ENCODE measurements at places on chromosomes 16 and 17.

GRCh38 chr17:72947475-72947874 lies 145.0 kb downstream of the SLC39A11 start:
- no peak for DNase-seq

DNA sequence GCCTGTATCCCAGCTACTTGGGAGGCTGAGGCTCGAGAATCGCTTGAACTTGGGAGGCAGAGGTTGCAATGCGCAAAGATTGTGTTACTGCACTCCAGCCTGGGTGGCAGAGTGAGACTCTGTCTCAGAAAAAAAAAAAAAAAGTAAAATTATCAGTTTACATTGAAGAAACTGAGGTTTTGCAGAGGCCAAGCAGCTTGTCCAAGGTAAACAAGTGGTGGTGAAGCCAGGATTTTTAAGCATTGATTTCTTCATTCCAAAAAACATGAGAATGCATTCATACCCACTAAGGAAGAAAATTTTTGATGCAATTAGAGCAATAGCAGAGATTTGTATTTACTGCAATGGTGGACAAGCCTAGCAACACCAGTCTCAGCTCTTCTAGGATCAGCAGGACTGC lies 52.7 kb downstream of the CENPV start:
- no peak for DNase-seq

DNA sequence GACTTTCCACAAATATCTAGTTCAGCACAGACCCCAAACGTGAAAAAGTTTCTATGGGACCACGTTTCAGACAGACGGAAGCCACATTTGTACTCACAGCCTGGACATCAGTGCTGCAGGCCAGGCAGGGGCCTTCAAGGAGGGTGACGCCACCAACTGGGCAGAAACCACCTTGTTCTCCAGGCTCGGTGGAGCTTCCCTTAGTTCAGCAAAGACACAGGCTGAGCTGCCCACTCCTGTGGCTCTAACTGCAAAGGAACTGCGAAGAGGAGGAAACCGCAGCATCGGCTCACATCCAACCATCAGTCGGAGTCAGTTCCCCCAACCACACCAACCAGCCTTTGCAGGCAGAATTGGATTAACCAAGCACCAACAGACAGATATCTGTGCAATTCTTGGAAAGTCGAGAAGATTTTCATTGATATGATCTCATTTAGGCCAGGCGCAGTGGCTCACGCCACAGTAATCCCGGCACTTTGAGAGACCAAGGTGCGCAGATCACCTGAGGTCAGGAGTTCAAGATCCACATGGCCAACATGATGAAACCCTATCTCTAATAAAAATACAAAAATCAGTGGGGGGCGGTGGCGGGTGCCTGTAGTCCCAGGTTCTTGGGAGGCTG lies 73.3 kb upstream of the CNEP1R1 start:
- DNase-seq, result no peak

DNA sequence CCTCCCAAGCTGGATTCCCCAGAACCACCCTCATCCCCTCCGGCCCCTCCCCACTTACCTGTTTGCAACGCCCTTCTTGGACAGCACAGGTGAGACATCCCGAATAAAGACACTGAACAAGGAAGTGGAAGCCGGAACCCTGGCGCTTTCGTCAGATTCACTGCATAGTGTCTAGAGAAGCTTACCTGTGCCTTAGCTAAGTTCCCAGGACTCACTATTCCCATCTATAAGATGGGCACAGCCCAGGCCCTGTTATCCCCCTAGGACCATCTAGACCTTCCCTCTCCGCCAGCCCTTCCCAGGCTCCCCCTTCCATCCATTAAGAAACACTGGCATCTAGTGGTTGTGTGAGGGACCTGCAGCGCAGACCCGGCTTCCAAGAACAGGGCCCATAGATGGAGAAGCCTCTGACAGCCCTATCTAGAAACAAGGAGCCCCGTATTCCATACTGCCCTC lies 26.9 kb upstream of the RPL38 start:
- DNase-seq, result peak; percentile 55

- peak; percentile 35 for DNase-seq
Observed at GRCh38 chr16:78503602-78504001, 404.1 kb downstream of the WWOX start.

- no peak for DNase-seq
Observed at GRCh38 chr17:81460856-81461460, 51.6 kb downstream of the ACTG1 start.

DNA sequence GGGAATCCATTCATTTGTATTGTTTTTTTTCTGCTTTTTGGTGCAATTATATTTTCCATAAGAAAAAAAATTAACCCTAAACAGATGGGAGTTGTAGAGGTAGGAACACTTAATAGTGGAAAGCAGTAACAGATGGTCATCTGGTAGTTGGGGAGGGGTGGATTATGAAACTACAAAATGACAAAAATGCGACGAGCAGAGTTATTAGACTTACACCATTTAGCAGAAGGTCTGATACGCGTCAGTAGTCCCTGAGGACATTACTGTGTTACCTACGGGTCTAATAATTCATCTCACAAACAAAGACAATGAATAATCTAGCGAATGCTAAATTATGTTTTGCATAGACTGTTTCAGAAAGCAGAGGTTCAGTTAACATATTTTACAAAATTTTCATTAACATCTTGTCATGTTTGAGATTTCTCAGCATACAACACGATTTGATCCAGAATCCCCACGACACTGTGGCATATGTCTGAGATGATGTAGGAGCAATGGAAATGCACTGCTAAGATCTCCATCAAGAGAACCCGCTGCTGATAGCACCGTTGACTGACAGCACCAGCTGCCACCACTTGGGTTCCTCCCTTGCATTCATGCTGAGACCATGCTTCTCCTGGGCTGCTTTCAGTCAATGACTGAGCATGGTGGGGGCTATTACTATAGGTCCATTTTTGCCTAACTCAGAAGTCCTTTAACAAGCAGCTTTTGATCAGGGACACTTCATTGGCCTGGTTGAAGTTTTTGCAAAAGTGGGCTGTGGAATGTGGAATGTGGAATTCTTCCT lies 182.2 kb upstream of the CPHXL start:
- DNase-seq, result peak; percentile 78

GRCh38 chr17:77382356-77382911 lies 241.7 kb downstream of the SEC14L1 start:
- no peak for DNase-seq

- no peak for DNase-seq
Observed at GRCh38 chr16:11669380-11670146, 1.3 kb downstream of the SNN start.

GRCh38 chr17:28182559-28182958 lies 136.4 kb upstream of the TMEM97 start:
- no peak for DNase-seq

DNA sequence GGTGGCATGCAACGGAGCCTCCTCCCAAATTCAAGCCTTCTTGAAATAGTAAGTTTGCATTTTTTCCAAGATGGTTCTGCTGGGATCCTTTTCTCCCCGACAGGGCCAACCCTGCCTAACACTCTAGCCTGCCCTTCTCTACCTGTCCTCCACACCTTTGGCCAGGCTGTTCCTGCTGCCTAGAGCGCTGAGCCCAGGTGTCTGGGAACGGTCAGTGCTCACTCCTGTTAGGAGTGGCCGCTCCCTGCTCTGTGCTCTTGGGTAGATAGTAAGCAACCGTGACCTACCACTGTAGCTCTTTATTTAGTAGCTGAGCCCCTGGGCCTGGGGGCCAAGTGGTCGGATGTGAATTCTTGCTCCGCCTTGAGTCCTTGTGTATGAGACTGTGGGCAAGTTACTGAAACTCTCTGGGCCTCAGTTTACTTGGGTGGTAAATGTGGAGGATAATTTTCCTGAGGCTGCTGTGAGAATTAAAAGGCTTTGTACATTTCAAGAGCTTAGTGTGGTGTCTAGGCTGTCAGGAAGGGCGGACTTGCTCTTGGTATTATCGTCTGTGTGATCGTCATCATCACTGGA lies 44.0 kb upstream of the GSE1 start:
- DNase-seq, result no peak

GRCh38 chr17:75036643-75037268 lies 10.0 kb downstream of the ATP5PD start:
- no peak for DNase-seq

DNA sequence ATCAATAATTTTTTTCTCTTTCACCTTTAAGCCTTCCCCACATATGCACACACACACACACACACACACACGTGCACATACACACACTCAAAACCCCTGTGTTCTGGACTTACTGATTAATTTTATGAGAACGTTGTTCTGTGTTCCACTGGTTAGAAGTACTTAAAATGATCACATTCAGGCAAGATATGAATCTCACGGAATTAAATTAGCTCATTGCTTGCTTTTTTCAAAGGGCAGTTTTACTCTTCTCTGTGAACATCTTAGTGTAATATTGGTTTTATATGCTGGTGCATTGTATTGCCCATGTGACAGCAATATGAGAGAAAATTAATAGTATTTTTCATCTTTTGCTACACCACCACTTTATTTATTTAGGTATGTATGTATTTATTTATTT lies 377.3 kb upstream of the RBFOX1 start:
- no peak for DNase-seq

- DNase-seq, result no peak
Observed at GRCh38 chr17:42185621-42185930, 324 bp upstream of the HCRT start.

DNA sequence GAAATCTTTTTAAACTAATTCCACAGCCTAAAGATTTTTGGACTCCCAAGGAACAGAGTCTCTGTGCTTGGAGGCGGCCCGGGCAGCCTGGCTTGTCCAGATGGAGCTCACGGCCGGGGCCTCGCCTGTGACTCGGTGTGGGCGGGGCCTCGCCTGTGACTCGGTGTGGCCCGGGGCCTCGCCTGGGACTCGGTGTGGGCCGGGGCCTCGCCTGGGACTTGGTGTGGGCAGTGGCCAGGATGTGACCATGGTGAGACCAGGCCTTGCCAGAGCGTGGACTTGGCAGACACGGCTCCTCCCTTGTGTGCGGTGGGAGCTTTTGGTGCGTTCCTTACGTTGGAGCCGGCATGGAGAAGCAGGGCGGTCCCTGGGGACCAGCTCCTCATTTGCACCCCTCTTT lies 92.3 kb downstream of the METRNL start:
- DNase-seq, result no peak

DNA sequence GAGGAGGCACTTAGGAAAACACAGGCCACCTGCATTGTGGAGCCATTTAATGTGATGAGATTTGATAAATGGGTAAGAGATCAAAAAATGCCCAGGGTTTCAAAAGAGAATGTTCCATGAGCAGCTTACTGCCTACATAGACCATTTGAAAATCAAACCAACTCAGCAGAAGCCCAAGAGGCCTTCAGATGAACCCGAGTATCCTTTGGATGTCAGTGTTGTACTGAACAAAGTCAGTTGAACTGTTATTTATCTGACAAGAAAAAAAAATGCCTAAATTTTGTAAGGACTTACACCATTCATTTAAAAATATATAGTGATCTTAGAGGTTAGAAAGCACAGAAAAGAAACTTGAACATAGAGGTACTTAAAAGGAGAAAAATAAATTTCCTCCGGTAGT lies 381.7 kb downstream of the ZFHX3 start:
- DNase-seq, result peak; percentile 14

DNA sequence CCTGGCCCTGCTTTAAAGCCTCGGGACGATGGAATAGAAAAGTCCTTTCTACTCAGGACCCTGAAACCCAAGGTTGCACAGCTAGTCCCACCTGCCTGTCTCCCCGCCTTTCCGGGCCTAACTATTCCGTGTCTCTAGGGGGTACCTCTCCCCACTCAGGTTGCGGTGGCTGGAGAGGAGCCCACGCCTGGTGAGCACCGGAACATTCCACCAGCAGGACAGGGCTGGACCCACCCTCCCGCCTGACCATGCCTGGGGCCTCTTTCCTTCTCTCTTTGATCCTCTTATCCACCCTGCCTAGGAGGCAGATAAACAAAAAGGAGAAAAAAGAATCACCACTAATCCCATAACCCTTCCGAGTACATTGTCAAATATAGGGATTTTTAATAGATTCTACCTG lies 10.9 kb downstream of the LLGL2 start:
- no peak for DNase-seq

DNA sequence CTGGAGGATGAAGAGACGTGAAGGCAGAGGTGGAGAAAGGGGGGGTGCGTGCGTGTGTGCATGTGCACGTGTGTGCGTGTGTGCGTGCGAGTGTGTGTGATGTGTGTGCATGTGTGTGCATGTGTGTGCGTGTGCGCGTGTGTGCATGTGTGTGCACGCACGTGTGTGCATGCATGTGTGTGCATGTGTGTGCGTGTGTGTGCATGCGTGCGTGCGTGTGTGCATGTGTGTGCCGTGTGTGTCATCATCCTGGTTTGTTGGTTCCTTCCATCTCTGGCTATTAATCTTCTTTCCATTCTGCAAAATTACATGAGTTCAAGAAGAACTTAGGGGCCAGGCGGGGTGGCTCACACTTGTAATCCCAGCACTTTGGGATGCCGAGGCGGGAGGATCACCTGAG lies 17.0 kb upstream of the RPL38 start:
- no peak for DNase-seq

DNA sequence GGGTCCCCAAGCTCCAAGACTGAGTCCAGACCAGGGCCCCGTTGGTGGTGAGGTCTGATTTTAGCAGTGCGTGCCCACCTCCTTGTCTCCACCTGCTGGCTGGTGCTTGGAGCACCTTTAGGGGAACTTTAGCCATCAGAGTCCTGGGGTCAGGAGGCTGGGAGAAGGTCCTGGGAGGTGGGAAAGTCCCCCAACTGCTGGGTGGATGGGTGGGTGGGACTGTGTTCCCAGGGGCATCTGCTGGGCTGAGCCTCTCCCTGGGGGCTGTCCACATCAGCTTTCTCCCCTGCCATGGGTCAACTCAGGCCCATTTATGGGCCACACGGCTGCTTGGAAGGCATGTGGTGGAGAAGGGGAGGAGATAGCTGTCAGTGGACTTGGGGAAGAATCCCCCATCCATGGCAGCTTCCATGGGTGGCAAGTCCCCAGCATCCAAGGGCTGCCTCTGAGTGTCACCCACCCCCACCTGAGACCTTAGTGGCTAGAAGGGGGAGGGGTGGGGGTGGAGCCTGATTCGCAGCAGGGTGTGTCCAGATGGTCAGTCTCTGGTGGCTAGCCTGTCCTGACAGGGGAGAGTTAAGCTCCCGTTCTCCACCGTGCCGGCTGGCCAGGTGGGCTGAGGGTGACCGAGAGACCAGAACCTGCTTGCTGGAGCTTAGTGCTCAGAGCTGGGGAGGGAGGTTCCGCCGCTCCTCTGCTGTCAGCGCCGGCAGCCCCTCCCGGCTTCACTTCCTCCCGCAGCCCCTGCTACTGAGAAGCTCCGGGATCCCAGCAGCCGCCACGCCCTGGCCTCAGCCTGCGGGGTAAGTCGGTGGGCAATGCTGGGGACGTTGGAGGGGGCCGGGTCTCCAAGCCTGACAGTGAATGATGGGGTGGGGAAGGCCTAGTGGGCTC lies at the start of gene TRPV2:
TSS of gene TRPV2 (plus strand) at position 541 of the 894 bp plus-strand sequence. CDS start 2,098 bp downstream, outside the sequence.
- DNase-seq, result peak; percentile 12

DNA sequence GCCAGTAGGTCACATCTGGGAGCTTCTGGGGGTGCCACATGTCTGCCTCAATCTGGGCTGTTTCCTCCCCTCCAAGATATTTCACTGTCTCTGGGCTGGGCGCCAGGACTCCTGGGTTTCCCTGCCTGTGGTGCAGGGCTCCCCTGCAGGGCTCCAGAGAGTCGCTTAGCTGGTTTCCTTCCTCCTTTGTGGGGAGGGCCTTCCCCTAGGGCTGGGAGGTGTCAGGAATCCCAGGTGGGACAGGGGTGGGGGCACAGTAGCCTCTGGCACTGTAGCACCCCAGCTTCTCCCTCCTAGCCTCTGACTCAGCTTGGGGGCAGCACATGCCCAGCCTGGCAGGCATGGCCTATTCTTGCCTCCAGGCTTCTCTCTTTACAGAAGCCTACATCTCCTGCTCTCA lies 2.6 kb downstream of the RARA start:
- DNase-seq, result peak; percentile 75

- DNase-seq, result no peak
Observed at GRCh38 chr17:1583556-1583955, 21.0 kb upstream of the PITPNA start.

GRCh38 chr16:50393858-50394802 lies 25.3 kb upstream of the BRD7 start:
- no peak for DNase-seq
